AG08395 (cell line): ENCODE measurements at places on chromosomes 16 and 17.

- DNase-seq, result no peak
These were observed 4.7 kb upstream of the CHMP6 start for GRCh38 chr17:80986816-80987475.

DNA sequence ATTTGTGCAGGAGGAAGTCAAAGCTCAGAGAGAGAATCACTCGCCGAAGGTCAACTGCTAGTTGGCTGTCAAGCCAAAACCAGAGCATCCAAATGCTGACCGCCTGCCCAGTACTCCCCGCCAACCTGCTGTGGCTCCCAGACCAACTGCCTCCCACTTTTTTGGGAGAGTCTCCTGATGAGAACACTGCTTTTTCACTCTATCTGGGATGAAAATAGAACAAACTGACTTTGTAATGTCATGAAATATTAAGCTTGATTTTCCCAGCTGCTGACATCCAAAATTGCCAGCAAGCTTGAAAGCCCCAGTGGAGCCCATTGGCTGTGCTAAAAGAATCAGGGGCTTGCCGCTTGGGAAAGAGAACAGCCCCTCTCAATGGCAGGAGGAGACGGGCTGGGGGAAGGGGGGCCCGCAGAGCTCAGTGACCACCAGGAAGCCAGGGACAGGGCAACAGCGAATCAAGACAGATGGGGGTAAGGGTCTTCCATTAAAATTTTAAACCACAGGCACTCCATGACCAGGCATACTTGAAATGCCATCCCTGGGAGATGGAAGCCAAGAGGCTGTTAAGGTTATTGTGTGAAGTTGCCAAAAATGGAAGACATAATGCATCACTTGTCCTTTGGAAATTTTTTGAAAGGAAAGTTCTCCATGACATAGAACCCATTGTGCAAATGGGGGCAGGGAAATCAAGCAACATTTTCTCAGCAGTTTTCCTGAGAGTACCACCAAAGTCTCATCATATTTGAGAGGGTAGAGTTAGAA, 125.7 kb upstream of the CDH5 start:
- no peak for DNase-seq

- DNase-seq, result peak; percentile 84
These were observed 11.5 kb downstream of the UBALD2 start for GRCh38 chr17:76276461-76277299.

GRCh38 chr16:88731699-88732098, 25.4 kb downstream of the CTU2 start:
- peak; percentile 29 for DNase-seq

DNA sequence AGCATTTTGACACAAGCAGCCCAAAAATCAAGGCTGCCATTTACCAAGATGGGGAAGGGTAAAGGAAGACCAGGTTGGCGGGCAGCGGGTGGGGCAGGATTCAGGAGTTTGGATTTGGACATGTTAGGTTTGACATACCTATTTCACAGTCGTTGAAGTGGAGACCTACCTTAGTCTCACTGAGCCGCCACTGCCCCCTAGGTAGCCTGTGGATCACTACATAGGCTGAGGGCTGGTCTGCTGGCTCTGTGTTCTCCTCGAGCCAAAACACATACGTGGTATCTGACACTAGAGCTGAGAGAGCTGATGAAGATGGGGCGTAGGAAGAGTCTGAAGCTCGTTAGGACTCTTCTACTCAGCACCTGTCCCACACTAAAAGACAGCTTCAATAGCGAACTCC, 115.1 kb downstream of the HIC1 start:
- no peak for DNase-seq

DNA sequence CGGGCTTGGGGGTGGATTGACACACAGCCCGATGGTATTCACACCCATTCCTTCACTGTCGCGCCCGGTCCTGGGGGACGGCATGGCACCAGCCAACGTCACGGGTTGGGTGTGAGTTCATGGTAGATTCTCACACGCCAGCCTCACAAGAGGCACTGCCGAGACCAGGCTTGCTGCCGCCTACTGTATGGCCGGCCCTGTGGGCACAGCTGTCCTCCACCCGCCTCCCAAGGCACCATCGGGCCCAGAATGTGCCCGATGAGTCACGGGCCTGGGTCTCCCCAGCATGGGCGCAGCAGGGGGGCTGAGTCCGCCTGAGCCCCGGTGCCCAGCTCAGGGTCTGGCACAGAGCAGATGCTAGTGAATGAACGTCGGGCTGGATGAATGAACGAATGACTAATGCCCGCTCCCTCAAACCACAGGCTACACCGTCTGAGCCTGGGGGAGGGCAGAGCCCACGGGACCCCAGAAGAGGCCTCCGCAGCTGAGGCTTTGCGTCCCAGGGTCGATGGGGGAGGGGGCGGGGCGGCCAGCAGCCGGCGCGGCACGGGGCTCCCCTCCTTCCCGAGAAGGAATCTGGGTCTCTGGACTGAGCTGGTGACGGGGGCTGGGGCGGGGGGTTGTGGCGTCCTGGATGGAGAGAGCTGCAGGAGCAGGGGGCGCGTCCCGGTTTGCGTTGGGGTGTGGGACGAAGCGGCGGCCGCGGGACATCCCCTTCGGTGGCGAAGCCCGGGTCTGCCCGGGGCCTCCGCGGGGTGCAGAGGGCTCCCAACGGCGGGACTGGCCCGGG, 829 bp downstream of the PITPNM3 start:
- DNase-seq, result peak; percentile 47

DNA sequence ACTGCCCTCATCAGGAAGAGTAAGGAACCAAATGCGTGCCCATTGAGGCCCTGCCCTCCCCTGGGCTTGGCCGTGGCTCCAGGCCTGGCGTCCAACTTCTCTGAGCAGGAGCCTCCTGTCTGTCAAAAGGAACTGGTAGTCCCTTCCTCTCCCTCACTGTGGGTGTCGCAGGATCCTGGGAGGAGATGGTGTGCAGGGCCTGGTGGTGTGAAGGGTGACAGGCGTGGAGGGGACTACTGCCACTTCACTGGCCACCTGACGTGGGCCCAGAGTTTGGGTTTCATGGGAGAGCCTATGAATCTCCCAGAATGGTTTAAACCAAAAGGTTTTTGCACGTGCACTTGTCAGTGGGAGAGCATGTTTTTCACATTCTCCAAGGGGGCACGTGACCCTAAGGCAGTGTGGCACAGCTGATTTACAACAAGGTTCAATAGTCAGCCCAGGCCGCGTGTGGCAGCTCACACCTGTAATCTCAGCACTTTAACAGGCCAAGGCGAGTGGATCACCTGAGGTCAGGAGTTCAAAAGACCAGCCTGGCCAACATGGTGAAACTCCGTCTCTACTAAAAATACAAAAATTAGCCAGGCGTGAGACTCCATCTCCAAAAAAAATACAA, 12.5 kb downstream of the ARL2BP start:
- DNase-seq, result no peak

GRCh38 chr16:79973320-79973719, 372.8 kb upstream of the MAF start:
- DNase-seq, result no peak

DNA sequence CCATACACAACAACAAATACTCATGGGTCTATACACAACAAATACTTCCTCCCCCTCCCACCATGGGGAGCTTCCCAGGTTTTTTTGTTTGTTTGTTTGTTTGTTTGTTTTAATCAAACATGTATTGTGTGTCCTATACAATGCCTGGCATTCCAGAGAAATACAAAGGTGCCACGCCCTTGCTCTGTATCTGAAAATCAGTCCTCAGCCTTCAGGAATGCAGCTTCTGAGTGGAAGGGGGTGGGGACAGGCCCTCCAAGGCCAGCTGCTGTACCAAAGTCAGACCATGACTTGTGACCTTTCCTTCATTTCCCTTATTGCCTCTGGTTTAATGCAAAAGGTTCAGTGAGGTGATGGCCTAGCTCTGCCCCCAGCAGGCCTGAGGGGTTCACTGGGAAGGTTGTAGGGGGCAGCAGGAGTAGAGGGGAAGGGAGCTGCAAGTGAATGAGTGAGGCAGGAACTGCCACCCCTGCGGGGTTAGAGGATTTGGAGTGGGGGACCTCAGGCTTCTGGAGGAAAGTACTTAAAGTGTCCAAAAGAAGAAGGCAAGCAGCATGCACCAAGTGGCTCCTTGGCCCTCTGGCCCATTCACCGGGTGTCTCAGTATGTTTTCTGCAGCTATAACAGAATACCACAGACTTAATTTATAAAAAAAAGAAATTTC, 105.2 kb downstream of the CLEC16A start:
- DNase-seq, result peak; percentile 29

DNA sequence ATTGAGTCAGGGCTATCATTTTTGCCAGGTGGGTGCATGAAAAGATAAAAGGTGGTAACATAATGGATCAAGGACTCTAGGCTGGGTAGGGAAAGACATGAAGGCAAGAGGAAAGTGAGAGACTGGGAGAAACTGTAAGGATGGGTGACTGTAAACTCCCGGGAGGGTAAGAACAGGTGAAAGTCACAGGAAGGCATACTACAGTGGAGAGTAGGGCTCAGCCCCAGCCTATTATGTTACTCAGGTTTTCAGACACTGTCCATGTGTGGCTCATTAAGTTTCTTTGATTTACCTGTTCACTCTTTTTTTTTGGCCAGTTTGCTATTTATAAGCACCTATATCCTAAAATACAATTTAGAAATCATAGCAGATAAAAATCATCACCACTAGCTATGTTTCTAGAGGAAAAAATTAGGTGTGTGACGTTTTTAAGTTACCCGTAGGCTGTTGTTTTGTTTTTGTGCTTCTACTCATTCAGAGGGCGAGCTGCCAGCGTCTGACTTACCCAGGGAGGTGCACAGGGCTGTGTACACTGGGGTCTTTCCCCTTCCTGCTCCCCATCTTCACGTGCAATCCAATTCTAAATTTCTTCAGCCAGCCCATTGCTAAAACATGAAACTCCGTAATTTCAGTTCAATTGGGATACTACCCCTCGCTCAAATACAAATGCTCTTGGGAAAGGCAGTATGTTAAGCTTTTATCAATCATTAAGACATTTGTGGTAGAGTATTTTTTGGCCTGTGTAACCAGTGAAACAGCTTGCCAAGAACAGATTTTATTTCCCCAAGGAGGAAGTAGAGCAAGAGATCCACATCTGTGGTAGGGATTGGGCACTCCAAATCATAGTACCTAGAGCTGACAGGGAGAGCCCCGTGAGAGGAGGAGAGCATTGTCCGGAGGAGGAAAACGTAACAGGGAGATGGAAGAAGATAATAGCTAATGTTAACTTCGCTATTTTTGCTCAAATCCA, 21.7 kb upstream of the VWA3A start:
- DNase-seq, result no peak

DNA sequence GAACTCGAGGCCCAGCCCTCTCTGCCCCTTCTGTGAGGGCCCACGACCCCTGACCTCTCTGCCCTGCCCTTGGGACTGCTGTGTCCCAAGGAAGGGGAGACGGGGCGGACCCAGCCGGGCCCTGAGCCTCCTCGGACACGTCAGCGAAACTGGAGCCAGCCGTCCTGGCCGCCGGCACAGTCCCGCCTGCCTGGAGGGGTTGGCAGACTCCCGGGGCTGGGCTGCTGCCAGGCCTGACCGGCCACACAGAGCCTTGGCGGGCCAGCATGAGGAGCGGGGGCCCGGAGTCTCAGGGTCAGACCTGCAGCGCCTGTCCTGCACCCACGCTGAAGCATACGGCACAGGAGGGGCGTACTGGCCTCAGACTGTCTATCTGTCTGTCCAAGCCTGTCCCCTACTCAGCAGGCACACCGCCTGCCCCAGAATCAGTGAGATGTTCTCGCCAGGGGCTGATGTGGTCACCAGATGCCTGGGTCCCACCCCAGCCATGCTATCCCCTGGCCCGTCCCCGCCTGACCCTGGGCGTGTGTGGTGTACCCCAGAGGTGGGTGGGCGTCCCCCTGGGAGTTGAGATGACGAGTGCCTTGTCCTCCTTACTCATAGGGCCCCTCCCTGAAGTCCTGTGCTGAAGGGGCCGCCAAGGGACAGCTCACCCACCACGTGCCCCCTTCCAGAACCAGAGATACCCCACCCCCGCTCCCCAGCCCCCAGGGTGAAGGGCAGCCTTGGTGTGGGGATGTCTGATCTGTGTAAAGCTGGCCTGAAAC, 4.7 kb downstream of the VASN start:
- peak; percentile 83 for DNase-seq

GRCh38 chr17:29625037-29625750, 2.5 kb upstream of the CORO6 start:
- DNase-seq, result peak; percentile 59

GRCh38 chr17:50094753-50095619, at the start of gene PDK2:
PDK2 (plus strand) TSS chr17:50095351; CDS start chr17:50095436, 85 bp downstream.
- peak; percentile 98 for DNase-seq

DNA sequence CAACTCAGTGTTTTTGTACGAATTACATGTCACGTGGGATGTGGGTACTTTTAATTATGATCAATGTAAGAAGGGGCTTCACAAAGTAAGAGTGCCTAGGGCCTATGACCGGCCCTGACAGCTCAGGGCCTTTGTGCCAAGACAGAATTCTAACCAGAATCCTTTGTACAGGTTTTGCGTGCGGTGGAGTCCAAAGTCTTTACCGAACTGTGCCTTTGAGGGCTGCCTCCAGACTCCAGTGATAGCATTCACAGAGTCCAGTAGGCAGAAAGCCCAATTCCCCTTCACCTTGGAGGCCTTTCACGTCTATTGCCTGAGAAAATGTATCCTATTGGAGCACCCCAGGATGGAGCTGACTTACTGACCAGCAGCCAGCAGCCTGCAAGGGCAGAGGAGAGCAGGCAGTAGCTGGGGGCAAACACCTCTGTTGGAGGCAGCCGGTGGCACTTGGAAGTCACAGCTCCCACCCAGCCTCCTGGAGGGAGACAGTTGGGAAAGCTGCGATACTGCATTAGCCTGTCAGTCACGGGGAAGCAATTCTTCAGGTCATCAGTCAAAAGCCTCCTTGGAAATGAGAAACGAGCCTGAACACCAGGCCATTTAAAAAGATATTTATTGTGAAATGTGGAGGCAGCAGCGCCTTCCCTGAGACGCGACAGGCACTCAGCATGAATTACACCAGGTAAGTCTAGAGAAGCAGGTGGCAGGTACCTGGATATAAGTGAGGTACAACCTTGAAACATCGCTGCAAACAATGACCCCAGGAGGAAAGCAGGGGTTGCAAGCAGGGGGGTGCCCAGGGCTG, 98.1 kb upstream of the CDYL2 start:
- DNase-seq, result no peak

DNA sequence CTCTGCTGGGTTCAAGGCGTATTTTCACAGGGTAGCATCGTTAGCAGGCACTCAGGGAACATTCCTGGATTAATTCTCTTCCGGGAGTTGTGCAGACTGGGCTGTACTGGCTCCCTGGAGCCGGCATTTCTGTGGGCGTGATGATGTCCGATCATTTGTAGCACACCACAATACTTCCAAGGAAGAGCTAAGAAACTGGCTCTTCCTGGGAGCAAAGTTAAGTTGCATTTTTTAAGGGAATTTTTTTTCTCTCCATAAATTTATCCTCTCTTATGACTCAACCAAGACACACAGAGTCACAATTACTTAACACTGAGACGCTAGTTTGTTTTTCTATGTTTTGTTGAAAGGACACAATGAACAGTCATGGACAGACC, 211.6 kb upstream of the FOXF1 start:
- peak; percentile 49 for DNase-seq

- DNase-seq, result peak; percentile 62
These were observed 17.5 kb upstream of the RPTOR start for GRCh38 chr17:80527016-80527645.

DNA sequence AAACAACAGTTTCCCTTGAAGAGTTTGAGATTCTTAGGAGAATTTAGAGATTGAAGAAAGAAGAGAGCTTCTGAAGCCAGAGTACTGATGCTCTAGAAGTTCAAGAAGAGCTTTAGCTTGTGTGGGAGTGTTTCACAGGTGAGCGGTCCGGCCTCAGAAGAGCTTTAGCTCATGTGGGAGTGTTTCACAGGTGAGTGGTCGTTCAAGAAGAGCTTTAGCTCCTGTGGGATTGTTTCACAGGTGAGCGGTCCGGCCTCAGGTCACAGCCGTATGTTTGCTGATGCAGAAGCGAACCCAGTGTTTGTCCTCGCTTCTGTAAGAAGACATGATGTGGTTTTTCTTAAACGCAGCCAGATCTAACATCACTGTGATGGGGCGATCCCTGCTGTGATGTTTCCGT, 76.4 kb downstream of the SEC14L1 start:
- DNase-seq, result no peak
